ENCODE measurements at places on chromosomes 2 and 18.

DNA sequence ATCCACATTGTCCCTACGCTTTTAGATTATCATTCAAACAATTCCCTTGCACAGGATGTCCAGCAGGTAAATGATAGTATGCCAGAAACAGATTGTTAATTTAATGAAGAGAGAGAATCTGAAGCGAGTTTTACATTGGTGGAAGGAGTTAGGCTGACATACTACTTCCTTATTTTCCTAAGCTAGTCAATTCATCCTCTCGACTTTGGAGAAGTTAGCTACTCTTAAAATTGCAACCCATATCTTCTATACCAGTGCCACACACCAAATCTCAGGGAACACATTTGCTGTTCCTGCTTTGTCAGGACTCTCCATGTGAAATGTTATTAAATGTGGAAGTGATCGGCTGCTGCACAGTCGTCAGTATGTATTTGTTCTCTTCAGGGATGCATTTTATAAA, 249.2 kb downstream of the NAPG start:
- no peak for DNase-seq

GRCh38 chr18:57269756-57270155, 82.6 kb upstream of the ST8SIA3 start:
- no peak for DNase-seq

DNA sequence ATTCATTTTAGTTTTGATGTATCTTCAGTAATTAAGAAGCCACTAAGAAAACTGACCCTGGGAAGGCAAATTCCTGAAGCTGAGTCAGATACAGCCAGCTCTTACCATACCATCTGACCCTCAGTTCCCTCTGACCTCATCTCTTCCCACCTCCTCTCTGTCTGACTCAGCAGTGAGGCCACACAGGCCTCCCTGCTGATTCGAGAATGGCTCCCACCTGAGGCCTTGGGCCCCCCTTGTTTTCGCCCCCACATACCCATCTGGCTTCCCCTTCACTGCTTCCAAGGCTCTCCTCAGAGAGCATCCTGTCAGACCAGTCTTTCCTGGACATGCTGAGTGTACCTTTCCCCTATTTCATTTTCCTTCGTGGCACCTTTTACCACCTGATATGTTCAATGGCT, 71.0 kb upstream of the CYP1B1 start:
- DNase-seq = peak; percentile 98

DNA sequence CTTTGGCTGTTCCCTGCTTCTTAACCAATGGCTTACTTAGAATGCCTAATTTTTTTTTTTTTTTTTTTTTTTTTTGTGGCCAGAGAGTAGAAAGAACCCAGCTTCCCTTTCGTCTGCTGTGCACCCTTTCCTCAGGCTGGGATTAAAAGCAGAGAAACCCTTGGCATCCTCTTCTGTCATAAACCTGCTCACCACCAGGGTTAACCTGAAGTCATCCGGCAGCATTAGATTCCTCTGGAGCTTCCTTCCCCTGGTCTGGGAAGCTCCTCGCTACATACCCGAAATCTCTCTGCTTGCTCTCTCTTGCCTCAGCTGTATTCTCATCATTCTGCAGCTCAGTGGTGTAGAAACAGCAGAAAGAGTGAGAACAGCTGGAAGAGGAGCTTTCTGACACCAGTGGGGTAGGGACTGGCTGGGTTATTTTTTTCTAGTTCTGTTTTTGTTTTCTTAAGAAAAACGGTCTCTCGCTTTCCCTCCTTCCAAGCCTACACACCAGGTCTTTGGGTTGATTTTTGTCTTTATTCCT, 339.0 kb upstream of the MEIS1 start:
- DNase-seq = no peak

DNA sequence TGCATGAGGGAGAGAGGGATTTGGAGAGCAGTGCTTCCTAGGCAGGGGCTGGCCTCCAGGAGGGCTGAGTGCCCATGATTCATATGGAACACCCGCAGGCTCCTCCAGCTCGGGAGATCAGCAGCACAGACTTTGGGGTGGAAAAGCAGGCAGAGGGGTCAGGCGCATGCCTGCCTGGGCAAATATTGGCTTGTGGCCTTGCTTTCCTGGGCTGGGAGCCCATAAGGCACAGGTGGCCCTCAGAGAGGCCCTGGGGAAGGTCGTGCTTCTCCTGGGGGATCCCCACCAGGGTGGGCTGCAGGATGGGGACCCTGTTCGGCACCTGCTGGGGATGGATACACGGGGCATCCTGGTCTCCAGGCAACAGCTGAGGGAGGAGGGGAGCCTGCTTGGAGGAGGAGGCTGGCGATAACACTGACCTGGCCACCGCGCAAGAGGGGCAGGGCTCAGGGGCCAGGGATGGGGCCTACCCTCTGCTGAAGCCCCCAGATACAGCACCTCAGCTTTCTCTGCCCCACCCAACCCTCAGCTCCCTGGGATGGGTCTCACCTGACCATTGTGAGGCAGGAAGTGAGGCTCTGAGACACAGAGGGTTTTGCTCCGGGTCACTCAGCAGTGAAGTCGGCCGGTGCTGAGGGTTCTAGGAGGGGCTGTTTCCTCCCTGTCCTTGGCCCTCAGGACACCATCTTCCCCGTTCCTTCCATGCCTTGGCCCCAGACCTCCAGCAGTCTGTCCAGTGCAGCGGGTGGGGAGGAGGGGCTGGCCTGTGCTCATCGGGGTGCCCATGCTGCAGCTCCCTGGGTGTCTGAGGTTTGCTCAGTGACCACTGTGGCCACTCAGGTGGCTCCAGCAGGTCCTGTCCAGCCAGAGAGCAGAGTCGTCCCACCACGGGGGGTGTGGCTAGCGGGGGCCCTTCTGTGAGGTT, 12.0 kb downstream of the AQP12A start:
- no peak for DNase-seq

- no peak for DNase-seq
Observed at GRCh38 chr2:134395779-134396178, 141.9 kb downstream of the MGAT5 start.

GRCh38 chr2:175815537-175815936, 186.5 kb downstream of the LNPK start:
- DNase-seq = no peak

- peak; percentile 12 for DNase-seq
Observed at GRCh38 chr2:140882671-140883620, 1247.9 kb downstream of the LRP1B start.

GRCh38 chr2:11370377-11371091, 26.1 kb upstream of the ROCK2 start:
- DNase-seq = no peak

DNA sequence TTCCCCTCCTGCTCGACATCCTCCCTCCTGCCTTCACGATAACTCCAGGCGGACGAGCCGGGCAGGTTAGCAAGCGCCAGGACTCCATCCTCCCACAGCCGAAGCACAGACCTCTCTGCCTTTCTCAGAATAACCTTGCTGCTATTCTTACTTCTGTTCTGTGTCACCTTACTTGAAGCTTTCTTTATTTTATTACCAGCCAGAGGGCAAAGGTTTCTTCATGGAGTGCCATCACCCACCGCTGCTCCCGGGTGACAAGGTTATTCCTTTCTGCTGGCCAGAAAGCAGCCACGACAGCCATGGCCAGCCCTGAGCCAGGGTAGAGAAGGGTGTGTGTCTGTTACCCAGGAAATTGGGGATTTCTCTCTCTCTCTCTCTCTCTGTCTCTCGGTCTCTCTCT, 227.1 kb downstream of the ANAPC1 start:
- DNase-seq = no peak

GRCh38 chr18:58091099-58091611, 47.1 kb downstream of the NEDD4L start:
- DNase-seq = no peak

GRCh38 chr2:203533676-203534591, 1.2 kb downstream of the RAPH1 start:
- peak; percentile 78 for DNase-seq

GRCh38 chr18:75277610-75277928, 67.0 kb downstream of the TSHZ1 start:
- DNase-seq = no peak

GRCh38 chr18:32804134-32804888, 31.5 kb upstream of the KLHL14 start:
- no peak for DNase-seq

All from mesenchymal stem cell (in vitro differentiated cells and primary cell).